ENCODE measurements at places on chromosomes 12 and 14. TPM values are rescaled to one million over a fixed set of nuclear protein-coding genes. Genes with fewer than 3 reads are reported as not detected.
A peak's percentile ranks its signal among the peaks of the same experiment; 100 is the strongest.

- H3K36me3 ChIP-seq, result no peaks in the 10 kb centered on the region
- no peak overlapping the region for H3K4me3 ChIP-seq
- DNase-seq, result no peak
- H3K4me1 ChIP-seq, result no peaks in the 10 kb centered on the region
- H3K27me3 ChIP-seq, result no peaks in the 10 kb centered on the region
These were observed 83.9 kb downstream of the RPAP3 start for GRCh38 chr12:47621960-47622359.

The EFS gene
- total RNA-seq, result 38.2 TPM

The CLEC1A gene
- total RNA-seq, result 8.8 TPM

GRCh38 chr12:124426594-124427555 is 132.0 kb downstream of the RFLNA start:
- peak overlapping the region; percentile 67 for H3K27ac ChIP-seq
- no peaks in the 10 kb centered on the region for H3K27me3 ChIP-seq
- H3K4me1 ChIP-seq, result peaks cover 79% of the 10 kb centered on the region

DNA sequence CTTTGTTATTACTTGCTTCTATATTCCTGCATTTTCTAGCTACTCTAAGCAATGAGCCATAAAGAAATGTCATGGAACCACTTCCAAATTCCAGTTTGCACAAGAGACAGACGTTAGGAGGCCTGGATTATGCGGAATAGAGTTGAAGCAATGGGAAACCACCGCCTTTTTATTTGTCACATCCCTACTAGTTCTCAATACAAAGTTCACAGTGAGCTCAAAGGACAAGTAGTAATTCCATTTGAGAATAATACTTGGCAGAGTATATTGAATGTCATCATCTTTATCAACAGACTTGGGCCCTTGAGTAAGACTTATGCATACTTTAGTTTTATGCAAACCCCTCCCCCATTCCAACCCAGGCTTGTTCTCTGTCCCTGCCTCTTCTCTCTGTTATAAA is 3.7 kb upstream of the SLC15A5 start:
- no peak overlapping the region for H3K4me3 ChIP-seq
- DNase-seq, result no peak
- no peaks in the 10 kb centered on the region for H3K4me1 ChIP-seq

DNA sequence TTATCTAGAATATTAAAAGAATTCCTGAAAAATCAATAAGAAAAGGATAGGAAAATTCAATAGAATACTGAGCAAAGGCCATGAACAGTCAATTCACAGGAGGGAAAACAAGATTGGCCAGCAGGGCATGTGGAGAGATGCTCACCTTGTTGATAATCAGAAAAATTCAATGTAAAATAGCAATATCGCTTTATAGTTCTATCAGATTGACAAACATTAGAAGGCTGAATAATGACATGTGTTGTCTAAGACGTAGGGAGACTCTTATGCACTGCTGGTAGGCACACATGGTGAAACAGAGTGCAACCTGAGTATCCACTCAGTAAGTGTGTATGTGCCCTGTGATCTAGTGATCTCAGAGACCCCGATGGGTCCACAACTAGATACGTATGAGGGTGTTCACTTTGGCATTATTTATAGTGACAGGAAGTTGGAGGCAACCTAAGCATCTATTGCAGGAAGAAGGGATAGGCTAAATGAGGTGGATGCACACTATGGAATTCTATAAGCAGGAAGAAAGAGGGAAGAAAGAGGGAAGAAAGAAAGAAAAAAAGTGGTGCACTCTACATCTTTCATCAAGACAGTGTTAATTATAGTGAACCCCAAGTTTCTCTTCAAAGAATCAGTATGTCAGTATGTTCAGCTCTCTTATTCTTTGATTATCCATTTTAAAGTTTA is 3.8 kb upstream of the ANKRD33 start:
- H3K27me3 ChIP-seq, result no peaks in the 10 kb centered on the region
- H3K36me3 ChIP-seq, result no peaks in the 10 kb centered on the region
- no peak for DNase-seq
- H3K27ac ChIP-seq, result no peak overlapping the region

- no peak overlapping the region for H3K4me3 ChIP-seq
- H3K27me3 ChIP-seq, result no peaks in the 10 kb centered on the region
- no peak for DNase-seq
- H3K4me1 ChIP-seq, result no peaks in the 10 kb centered on the region
- H3K36me3 ChIP-seq, result no peaks in the 10 kb centered on the region
These were observed 273.9 kb downstream of the GLT1D1 start for GRCh38 chr12:129127211-129127610.

- H3K4me3 ChIP-seq, result no peak overlapping the region
- no peaks in the 10 kb centered on the region for H3K4me1 ChIP-seq
- H3K27ac ChIP-seq, result no peak overlapping the region
- DNase-seq, result no peak
These were observed 12.0 kb downstream of the C2CD5 start for GRCh38 chr12:22532317-22532716.

- no peak overlapping the region for H3K27ac ChIP-seq
- H3K27me3 ChIP-seq, result no peaks in the 10 kb centered on the region
- no peaks in the 10 kb centered on the region for H3K36me3 ChIP-seq
- DNase-seq, result peak; percentile 5
These were observed 84.4 kb downstream of the NINJ2 start for GRCh38 chr12:578748-579419.

- H3K27ac ChIP-seq, result no peak overlapping the region
- H3K27me3 ChIP-seq, result no peaks in the 10 kb centered on the region
- DNase-seq, result no peak
- H3K4me3 ChIP-seq, result no peak overlapping the region
These were observed 351.3 kb upstream of the KITLG start for GRCh38 chr12:88931598-88931997.

DNA sequence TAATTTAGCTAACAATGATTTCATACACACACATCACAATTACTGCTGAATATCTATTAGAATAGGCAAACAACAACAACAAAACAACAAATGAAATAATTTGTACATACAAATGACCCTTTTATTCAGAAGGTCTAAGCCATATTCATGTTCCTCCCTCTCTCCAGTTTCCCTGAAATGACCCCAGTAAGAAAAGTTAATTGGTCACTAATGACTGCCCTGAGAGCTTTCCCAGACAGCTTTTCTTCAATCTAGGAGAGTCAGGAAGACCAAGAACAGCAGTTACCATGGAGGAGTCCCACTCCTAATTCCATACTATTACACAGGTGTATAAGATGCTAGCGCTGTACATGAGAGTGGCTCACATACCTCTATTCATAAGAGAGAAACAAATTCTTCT is 121.2 kb upstream of the GRIP1 start:
- DNase-seq, result no peak
- H3K4me1 ChIP-seq, result no peaks in the 10 kb centered on the region
- no peak overlapping the region for H3K27ac ChIP-seq

- H3K27ac ChIP-seq, result no peak overlapping the region
- H3K4me3 ChIP-seq, result no peak overlapping the region
- no peaks in the 10 kb centered on the region for H3K4me1 ChIP-seq
- DNase-seq, result no peak
- H3K27me3 ChIP-seq, result no peaks in the 10 kb centered on the region
- H3K36me3 ChIP-seq, result no peaks in the 10 kb centered on the region
These were observed 47.4 kb upstream of the C14orf180 start for GRCh38 chr14:104532191-104532555.

DNA sequence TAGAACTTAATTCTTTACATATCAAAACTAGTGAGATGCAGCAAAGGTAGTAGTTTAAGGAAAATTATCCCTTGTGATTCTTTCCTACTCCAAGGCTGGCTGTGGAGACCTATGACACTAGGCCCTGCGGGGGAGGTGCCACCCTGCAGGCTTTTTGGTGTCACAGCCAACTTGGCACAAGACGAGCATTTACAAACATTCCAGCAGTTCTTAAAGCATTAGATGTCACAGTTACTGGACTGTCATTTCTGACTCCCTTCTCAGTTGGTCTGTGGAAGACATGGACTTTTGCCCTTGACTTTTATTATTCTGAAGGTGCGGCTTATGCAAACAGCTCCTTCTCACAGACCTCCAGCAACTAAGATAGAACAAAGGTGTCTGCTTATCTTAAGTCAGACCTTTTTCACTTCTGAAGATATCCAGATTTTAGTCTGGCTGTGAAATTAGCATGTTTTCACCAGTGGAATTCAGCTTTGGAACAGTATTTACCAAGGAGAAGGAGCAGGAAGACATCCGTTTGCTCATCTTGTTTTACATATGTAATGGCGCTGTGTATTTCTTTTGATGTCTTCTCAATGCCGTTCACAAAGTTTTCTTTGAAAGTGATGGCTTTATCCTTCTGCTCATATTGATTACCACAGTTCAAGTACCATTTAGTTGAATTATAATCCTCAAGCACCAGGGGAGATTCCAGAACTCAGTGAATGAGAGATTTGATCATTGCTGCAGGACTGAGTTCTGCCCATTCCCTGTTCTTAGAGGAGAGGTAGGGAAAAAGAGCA is 17.9 kb downstream of the SRGAP1 start:
- no peak overlapping the region for H3K4me3 ChIP-seq
- H3K4me1 ChIP-seq, result no peaks in the 10 kb centered on the region
- H3K27ac ChIP-seq, result no peak overlapping the region
- H3K27me3 ChIP-seq, result no peaks in the 10 kb centered on the region

The ARHGEF40 gene
- 87.3 TPM for total RNA-seq

DNA sequence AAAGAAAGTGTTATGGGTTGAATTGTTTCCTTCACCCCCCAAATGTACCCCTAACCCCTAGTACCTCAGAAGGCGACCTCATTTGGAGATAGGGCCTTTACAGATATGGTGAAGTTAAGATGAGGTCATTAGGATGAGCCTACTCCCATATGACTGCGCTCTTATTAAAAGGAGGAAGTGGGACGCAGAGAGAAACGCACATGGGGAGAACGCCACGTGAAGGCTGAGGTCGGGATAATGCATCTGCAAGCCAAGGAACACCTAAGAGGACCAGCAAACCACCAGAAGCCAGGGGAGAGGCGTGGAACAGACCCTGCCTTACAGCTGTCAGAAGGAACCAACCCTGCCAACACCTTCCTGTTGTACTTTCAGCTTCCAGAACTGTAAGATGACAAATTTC is 1.7 kb upstream of the NRIP2 start:
- H3K36me3 ChIP-seq, result peaks cover 7% of the 10 kb centered on the region
- no peak overlapping the region for H3K4me3 ChIP-seq
- H3K27ac ChIP-seq, result no peak overlapping the region

DNA sequence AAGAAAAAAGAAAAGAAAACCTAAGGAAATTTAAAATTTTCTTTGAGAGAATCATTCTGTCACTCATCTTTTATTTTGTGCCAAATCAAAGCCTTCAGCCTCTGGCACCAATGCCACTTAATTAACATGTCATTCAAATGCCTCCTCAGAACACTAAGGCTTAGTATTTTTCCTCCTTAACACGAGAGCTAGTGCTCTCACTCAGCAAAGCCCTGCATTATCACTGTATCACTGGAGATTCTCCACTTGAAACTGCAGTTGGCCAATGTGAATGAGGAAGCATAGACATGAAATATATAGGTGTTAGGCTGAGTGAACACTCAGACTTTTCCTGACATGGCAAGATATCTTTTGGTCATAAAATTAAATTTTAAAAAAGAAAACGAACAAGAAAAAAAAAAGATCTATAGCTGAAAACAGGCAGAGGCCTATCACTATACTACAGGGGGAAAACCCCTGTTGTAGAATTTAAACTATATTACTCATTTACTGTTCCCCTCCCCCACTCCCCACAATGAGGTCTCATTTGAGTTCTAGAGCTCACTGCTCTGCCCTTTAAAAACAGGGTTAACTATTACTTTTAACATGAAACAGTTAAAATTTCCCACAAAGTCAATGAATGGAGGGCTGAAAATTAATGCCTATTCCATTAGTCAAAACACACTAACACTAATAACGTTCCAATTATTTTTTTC is 5.1 kb downstream of the MBIP start:
- H3K4me1 ChIP-seq, result no peaks in the 10 kb centered on the region
- H3K27ac ChIP-seq, result no peak overlapping the region
- no peak for DNase-seq
- no peaks in the 10 kb centered on the region for H3K27me3 ChIP-seq
- no peak overlapping the region for H3K4me3 ChIP-seq

The DNAH10 gene
- 3.1 TPM for total RNA-seq

DNA sequence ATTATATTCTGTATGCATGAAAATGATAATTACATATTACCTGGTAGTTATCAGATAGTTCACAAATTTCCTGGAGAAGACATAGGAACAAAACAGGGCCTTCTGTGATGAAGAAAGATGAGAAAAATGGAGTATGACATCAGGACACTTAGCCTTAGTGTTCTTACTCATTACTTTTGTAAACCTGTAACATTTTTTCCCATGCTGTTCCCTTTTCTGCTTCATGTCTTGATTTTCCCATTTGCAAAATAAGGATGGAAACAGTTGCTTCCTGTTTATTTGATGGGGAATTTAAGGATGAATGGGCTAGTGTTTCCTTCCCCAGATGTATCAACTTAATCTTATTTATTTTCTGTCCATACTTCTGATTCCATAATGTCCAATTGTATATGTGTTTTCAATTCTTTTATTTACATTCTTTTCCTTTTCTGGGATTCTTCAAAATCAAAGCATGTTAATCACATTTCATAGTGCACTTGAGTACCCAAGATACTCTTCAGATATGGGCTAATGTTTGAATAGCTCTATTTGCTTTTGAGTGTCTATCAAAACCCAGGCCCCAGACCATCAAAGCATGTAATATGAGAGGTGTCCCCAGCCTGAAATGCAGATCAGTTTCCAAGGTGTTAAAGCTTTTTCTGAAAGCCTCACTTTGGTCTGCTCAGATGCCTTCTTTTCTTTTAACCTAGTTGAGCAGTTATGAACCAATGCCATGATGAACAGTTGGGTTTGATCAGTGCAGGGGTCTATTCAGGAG is 260.5 kb downstream of the RAD51B start:
- no peak overlapping the region for H3K27ac ChIP-seq
- no peaks in the 10 kb centered on the region for H3K27me3 ChIP-seq
- no peaks in the 10 kb centered on the region for H3K4me1 ChIP-seq
- no peaks in the 10 kb centered on the region for H3K36me3 ChIP-seq
- no peak for DNase-seq

The KLHDC1 gene
- total RNA-seq, result 19.0 TPM

- peaks cover 56% of the 10 kb centered on the region for H3K4me1 ChIP-seq
- H3K4me3 ChIP-seq, result no peak overlapping the region
- peak overlapping the region; percentile 26 for H3K27ac ChIP-seq
- H3K27me3 ChIP-seq, result no peaks in the 10 kb centered on the region
These were observed 15.7 kb downstream of the VPS37B start for GRCh38 chr12:122880155-122880667.

The PTGES3 gene
- 83.3 TPM for total RNA-seq

The SPTB gene
- total RNA-seq, result 4.5 TPM

DNA sequence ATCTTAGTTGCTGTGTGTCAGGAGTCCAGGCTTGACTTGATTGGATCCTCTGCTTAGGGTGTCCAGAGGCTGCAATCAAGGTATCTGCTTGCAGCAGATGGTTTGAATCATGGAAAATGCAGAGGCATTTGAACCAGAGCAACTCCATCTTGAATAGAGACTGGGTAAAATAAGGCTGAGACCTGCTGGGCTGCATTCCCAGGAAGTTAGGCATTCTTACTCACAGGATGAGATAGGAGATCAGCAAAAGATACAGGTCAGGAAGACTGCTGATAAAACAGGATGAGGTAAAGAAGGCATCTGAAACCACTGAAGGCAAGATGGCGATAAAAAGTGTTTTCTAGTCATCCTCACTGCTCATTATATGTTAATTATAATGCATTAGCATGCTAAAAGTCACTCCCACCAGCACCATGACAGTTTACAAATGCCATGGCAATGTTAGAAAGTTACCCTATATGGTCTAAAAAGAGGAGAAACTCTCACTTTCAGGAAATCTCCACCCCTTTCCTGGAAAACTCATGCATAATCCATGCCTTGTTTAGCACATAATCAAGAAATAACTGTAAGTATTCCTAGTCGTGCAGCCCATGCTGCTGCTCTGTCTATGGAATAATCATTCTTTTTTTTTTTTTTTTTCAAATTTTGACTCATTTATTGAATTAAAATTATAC is 218.3 kb upstream of the CPNE8 start:
- no peaks in the 10 kb centered on the region for H3K36me3 ChIP-seq
- H3K27me3 ChIP-seq, result no peaks in the 10 kb centered on the region
- H3K4me3 ChIP-seq, result no peak overlapping the region
- H3K4me1 ChIP-seq, result no peaks in the 10 kb centered on the region

All from tibial nerve (tissue), 4 donors.